NCI-H1930 (cell line): ENCODE measurements at places on chromosomes 4 and X.

DNA sequence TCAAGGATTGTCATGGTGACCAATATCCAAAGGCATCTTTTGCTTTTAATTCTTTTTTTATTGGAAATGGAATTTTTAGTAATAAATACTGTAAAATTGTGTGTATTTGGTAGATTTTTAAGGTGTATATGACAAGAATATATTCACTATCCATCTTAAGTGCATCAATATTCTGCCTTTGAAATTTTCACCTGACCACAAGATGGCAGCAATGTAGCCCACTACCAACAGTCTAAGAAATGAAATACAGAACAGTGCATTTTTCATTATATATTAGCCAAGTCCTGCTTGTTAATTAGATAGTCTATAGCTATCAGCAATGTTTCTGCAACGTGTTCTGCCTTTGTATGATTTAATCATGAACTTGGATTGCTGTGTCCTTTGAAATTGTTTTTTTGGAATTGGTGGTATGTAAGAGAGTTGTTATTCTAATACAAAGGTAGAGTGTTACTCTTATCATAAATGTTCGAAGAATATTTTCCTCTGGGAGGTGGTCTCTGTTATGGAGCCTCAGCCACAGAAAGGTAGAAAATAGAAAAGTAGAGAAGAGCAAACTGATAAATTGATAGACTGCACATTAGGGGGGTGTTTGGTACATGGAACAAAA, 38.2 kb downstream of the HPGDS start:
- peak; percentile 7 for DNase-seq

DNA sequence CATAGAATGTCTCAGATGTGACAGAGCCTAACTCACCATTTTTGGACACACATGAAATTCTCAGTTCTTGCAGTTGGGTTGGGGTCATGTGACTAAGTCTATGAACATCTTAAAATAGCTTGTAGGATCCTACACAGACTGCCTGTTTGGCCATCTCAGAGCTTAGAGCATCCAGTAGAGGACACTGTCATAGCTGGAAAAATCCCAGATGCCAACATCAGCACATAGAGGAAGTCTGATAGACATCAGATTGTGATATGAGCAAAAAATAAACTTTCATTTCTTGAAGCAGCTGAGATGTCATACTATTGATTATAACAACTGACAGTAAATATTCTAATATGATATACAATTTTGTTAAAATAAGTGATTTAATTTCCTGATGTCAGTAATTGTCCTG, 207.1 kb downstream of the TRAM1L1 start:
- no peak for DNase-seq

DNA sequence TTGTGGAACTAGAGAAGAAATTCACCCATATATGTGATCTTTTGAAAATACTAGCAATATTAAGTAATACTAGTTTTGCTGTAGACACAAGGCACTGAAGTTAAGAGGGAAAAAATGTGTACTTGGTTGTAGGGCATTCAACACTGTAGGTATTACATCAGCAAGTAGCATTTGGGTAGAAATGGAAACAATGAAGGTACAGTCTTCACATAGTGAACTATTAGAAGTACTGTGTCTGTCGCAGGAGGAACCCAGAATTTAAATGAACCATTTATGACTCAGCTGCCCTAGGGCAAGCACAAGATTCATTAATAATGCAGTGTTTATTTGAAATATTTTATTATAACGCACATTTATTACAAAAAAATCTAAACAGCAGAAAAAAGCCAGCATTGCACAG, 572.7 kb upstream of the TENM3 start:
- DNase-seq, result no peak

DNA sequence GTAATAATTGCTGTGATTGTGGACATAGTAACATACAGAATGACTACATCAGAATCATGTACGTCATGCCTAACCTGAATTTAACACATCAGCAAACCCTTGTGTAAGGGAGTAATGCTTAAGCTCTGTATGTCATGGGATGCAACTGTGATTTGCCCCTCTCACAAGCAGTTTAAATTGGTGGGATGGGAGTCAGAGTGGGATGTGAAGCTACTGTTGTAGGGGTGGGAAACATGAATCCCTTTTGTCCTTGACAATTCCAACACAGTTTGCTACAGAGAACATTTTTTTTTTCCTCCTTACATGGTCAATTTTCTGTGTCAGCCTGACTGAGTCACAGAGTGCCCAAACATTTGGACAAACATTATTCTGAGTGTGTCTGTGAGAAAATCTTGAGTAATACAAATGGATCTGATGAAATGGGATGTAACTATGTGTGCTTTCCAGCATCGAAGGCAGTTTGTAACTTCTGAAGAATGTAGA, 392.8 kb downstream of the GPM6A start:
- DNase-seq, result peak; percentile 20

- DNase-seq, result no peak
Measured at GRCh38 chr4:101701551-101701950, 89.0 kb upstream of the BANK1 start.

DNA sequence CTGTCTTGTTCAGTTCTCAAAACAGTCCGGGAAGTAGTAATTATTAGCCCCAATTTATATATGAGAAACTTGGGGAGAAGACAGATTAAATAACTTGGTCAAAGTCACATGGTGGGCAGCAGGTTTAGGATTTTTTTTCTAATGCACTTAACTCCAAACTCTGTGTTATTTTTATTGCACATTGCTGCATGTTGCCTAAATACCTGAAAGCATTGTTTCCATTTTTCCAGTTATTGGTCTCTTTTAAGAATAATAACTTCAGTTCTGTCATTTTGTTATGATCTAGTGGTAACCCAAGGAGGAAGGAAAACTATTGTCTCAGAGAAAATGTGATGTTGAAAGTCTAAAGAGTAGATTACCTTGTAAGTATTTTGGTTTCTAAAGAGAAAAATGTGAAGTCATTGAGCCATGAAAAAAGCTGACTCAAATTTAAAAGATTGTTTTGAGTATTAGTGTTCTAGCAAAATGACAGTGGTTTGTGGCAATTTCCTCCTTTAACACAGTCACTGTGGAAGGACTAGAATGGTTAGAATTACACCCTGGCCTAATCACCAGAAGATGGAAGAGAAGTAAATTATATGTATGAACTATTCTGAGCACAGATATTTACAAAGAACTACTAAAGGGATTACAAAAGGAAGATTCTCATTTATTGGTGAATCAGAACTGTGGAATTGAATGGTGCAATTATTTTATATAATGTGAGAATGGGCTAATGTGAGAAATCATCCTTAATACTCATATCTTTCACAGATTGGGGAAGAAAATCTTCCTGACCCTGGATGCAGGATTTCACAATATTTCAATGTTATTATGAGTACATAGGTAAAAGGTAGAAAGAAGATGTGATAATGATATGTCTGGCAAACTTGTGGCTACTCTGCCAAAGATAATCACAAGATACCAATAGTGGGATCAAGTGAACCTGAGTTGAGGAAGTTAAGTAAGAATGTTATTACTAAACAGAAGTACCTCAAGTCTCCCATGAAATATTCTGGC, 21.7 kb upstream of the CXCL8 start:
- no peak for DNase-seq

DNA sequence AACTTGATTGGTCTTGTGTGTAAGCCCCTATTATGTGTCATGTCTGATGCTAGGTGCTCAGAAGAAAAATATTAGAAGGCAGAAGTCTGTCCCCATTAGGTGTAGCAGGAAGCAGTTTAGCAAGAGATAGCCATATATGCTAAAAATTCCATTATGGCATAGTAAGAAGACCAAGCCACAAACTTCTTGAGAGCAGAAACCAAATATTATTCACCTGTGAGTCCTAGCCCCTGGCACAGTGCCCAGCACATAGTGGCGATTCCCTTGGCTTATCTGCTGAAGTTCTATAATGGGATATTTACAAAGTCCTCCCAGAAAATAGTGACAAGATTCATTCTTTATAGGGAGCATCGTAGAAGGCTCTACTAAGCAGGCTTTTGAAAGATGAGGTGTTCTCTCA, 174.4 kb downstream of the RAB28 start:
- no peak for DNase-seq

DNA sequence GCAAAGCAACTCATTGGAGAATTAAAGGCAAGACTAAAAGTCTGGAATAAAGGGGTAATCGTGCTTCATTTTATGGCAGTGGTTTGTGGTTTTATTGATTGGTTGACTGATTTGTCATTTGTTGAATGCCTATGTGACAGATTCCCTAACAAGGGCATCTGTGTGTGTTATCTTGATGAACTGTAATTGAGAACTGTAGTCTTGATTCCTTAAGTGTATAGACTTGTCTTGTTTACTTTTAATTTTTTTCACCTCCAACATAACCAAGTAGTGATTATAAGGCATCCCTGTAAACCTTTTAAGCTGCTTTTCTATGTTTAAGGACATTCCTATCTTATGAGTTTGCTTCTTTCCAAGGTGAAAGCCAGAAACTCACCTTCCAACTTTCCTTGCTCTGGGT, 216.0 kb upstream of the TAPT1 start:
- DNase-seq, result no peak

DNA sequence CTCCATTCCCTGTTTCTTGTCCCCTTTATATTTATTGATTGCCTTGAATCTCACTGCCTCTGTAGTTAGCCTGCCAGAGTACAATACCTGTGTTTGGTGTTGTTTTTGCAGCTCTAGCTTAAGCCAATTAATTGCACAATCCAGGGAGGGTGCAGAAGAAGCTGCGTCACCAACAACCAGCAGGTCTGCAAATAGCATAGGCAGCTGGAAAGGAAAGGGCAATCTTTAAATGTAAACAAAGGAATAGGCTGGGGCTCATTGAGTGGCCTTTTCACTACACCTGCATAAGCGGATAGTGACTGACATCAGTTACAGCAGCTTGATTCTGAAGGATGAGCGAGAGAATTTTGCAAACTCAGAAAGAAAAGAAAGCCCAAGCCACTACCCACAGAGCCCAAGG, 106.8 kb upstream of the RAI2 start:
- peak; percentile 84 for DNase-seq

- DNase-seq, result no peak
Measured at GRCh38 chr4:79362626-79363025, 36.8 kb upstream of the NAA11 start.

- DNase-seq, result no peak
Measured at GRCh38 chr4:126784966-126785580, 847.7 kb upstream of the INTU start.
